ENCODE measurements at places on chromosomes 13 and 19. TPM values are rescaled to one million over a fixed set of nuclear protein-coding genes. Genes with fewer than 3 reads are reported as not detected.

GRCh38 chr19:30966486-30966885 lies 382.8 kb downstream of the TSHZ3 start:
- H3K4me3 ChIP-seq: no peak overlapping the region
- no peaks in the 10 kb centered on the region for H3K36me3 ChIP-seq
- DNase-seq: no peak
- no peak overlapping the region for H3K27ac ChIP-seq
- no peaks in the 10 kb centered on the region for H3K27me3 ChIP-seq

The PRR19 gene
- 1.0 TPM for total RNA-seq

The C19orf73 gene
- 2.6 TPM for total RNA-seq

The ERCC2 gene
- total RNA-seq: 32.8 TPM

The FARP1 gene
- 0.42 TPM for total RNA-seq

All from activated T-helper 1 cell treated with anti-CD3 and anti-CD28 coated beads, Interleukin-12 subunit alpha, Interleukin-12 subunit beta, Interleukin-2, Interleukin-4 antibody, amounts not matched to agents 30 ng/mL and 10 ng/mL and 1 ng/mL, durations not matched to agents 14 hours and 24 hours and 36 hours (primary cell).